Stimulated activated CD4-positive, alpha-beta T cell treated with anti-CD3 and anti-CD28 coated beads, TNF-alpha, amount 100 ng/mL, for 48 hours (primary cell): ENCODE measurements at places on chromosomes 7 and 10.

GRCh38 chr10:5584895-5585516, 60.2 kb downstream of the CALML3 start:
- DNase-seq: no peak

DNA sequence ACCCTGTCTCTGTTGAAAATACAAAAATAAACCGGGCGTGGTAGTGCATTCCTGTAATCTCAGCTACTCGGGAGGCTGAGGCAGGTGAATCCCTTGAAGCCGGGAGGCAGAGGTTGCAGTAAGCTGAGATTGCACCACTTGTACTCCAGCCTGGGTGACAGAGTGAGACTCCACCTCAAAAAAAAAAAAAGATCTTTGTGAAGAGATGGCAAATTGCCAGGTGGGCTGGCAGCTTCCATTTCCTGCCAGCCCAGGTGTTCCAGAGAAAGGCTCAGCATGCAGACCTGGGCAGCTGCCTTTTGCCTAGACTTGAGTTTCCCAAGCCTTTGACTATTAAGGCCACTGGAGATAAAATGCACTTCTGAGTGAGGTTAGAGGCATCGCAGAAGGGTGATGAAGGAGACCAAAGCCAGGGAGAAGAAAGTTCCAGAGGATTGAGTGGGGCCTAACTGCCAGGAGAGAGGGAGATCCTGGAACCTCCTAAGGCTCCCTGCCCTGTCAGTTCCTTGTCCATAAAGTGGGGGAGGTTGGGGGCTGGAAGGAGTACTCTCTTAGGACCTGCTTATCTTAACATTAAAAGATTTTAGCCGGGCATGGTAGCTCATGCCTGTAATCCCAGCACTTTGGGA, 10.0 kb upstream of the DDIT4 start:
- no peak for DNase-seq

- DNase-seq: no peak
These were observed 16.2 kb upstream of the NME8 start for GRCh38 chr7:37832194-37832593.

DNA sequence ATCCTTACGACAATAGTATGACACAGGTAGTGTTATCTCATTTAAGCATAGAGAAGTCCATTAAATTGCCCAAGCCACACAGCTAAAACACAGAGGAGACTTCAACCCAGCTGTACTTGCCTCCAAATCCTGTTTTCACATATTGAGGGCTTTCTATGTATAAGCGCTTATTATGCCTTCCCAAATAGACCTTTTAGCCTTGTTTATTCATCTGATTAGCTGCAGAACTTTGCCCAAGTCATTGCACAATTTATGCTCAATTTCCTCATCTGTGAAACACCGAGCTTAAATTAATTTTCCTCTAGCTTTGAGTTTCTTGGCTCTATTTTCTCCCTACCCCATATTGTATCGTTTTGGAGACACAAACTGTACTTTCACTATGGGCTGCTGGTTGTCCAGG, 15.5 kb downstream of the NPS start:
- DNase-seq: no peak

- DNase-seq: no peak
These were observed 28.7 kb upstream of the ADARB2 start for GRCh38 chr10:1766049-1766448.

- no peak for DNase-seq
These were observed 469.9 kb downstream of the CCSER2 start for GRCh38 chr10:84798312-84798711.

DNA sequence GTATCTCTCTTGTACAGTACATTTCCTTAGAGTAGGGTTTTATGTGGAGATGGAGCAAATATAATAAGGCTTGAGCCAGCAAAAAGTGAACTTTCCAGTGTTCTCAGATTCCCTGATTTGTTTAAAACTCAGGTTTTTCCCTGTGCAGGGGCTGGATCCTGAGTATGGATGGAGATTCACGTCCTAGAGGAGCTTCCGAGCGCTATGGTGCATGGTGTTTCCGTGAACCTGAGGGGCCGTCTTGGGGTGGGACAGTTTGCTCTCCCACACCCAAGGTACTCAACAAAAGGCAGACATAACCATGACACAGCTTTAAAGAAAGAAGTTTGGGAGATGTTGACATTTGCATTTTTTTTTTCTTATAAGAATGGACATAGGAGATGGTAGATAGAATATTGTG, 122.5 kb downstream of the SEC23IP start:
- DNase-seq: no peak

GRCh38 chr7:774161-775109, 47.4 kb upstream of the PRKAR1B start:
- peak; percentile 57 for DNase-seq

- no peak for DNase-seq
These were observed 154.2 kb downstream of the GRID1 start for GRCh38 chr10:86212391-86212700.

DNA sequence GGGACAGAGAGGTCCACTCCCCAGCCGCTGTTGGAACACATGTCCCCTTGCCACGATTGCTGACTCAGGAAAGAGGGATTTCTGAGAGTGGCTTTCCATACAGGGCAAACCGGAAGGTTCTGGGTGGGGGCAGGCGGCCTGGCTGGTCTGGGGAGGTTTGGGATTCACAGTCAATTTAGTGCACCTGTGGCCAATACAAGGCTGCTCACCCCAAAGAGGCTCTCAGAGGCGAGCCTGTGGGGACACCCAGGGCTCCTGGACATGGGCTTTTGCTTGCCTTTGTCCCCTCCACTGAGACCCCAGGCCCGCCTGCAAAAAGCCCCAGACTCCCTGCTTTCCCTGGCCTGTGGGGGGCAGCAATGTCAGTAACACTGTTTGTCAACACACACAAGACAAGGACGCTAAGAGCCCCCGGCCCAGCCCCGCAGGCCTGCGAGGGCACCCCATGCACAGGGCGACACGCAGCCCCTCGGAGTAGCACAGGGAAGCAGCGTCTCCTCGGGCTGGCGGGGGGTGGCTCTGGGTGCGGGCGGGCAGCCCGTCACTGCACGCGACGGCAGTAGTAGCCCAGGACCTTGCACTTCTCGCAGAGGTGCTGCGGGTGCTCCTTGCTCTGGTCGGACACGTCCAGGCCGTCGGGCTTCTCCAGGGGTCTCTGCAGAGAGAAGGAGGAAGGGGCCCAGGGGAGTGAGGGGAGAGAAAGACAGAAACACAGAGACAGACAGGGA, 38.7 kb downstream of the PPIF start:
- no peak for DNase-seq

DNA sequence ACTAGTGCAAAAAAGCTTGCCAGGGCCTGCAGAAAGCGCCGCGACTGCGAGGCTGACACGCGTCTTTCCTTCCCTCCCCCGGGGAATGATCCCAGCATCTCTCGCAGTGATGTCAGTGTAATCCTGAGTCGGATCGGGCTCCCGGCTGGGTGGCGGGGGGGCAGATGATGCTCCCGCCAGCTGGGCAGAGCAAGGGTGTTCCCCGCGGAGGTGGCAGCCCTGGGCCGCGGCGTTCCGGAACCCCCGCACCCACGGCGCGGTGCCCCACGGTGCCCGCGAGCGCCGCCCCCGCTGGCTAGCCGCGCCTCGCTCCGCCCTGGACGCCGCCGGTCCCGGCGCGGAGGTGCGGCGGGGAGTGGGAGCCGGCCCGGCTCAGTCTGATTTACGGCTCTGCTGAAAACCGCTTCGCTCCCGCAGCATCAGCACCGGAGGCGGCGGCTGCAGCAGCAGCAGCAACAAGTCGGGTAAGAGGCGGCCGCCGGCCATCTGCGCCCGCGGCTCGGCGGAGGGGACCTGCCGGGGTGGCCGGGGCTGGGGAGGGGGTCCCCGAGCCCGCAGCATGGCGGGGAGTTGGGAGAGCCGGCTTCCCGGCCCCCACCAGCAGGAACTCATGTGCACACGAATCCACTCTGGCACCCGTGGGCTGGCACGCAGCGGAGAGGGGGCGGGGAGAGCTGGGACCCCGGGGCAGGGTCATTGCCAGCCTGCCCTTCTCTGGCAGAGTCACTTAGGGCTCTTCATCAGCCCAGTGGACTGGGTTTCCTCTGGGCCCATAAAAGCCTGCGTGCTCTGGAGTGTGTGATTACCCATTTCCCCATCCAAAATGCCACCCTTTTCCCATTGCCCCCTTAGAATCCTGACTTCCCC, at the start of gene ZNF365:
TSS of gene ZNF365 (plus strand) at position 375 of the 867 bp plus-strand sequence. CDS start 1,825 bp downstream, outside the sequence.
- DNase-seq: peak; percentile 40

DNA sequence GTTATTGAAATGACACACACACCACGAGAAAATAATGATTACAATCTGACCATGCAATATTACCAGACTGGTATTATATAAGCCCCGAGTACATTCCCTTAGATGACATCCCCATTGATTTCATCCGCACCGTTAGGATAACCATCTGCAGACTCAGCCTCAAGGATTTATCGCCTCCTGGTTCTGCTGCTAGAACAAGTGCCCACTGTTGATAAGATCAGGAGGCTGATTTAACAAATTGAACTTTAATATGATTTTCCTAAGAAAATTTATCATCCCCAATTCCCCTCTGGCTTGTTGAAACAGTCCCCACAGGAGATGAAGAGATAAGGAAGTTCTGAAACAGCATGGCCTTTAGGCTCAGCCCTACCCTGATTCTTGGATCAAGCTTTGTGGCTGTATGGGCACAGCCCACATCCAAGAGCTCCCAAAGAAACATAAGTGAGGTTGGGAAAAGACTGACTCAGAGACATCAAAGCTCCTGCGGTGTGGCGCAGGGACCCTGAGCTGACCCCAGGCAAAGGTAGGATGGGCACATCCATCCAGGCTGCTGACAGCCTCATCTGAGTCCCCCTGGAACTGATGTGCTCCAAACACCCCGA, 59.2 kb upstream of the CHCHD3 start:
- no peak for DNase-seq

- no peak for DNase-seq
These were observed 14.9 kb upstream of the MXI1 start for GRCh38 chr10:110192552-110192951.

GRCh38 chr7:134660242-134660785, 13.7 kb downstream of the BPGM start:
- no peak for DNase-seq

- no peak for DNase-seq
These were observed 131.0 kb downstream of the KAT6B start for GRCh38 chr10:74957285-74957961.

GRCh38 chr7:140607441-140607989, 33.1 kb downstream of the DENND2A start:
- DNase-seq: no peak

DNA sequence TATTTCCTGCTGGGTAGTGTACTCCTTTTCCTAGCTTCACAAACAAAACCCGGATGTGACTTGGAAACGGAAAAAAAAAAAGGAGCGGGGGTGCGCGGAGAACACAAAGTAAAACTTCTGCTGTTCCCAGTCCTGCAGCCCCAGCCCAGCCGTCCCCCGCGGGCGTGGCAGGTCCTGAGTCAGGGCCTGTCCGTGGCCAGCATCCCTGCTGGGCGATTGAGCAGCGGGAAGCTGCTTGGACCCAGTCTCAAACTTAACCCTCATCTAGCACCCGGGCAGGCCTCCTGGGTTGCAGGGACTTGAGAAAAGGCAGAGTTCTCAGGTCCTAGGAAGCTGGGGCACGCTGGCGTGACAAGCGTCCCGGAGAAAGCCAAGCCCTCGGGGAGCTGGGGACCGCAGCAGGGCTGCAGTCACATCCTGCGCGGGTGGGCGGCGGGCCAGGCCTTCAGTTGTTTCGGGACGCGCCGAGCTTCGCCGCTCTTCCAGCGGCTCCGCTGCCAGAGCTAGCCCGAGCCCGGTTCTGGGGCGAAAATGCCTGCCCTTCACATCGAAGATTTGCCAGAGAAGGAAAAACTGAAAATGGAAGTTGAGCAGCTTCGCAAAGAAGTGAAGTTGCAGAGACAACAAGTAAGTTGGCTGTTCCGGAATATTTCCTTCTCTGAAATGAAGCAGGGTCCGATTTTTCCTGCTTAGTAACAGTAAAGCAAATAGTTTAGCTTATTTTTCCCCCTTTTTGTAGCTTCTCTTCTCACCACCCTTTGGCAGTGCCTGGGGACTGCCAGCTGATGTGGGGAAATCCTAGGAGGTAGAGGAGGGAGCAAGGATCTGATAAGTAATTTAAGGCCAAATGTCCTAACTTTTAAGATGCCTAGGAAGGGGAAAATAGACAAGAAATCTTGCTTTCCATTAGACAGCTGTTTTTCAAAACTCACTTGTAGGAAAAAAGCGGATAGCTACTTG, at the start of gene GNG11:
TSS of gene GNG11 (plus strand) at position 129 of the 960 bp plus-strand sequence. CDS start at position 532, 403 bp downstream.
- DNase-seq: peak; percentile 1

DNA sequence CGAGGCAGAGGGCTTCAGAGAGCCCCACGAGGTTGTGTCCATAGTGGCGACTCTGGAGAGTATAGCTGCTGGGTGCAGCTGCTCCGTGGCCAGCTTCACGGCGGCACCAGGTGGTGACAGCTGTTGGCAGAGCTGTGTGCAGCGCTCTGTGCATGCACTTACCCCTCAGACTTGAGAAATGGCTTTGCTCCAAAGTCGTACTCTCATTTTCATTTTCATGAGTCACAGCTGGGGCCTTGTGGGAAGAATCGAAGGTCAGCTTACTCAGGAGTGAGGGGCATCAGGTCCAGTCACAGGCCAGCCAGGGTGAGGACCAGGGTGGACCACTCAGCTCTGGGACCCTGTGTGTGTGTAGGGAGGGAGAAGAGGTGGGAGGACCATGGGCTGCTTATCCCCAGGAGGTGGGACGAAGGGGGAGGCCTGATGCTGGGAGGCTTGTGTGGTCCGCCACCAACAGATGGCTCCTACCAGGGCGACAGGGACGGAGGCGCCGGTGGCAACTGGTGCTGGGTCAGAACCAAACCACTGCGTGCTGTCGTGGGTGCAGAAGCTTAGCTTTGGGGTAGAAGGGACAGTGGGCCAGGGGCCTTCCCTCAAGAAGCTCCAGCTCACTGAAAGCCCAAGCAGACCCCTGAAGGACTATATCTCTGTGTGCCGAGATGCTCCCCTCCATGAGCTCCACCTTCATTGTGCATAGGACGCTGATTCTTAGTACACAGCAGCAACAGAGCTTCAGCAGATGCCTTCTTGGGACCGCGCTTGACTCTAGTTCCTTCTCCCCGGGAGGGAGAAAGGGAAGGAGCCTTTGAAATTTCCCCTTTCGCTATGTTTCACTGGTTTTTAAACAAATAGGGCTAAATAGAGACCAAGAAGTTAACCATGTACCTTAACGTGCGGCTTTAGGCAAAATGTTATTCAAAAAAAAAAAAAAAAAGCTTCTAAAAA, 225.0 kb downstream of the CELF2 start:
- no peak for DNase-seq

DNA sequence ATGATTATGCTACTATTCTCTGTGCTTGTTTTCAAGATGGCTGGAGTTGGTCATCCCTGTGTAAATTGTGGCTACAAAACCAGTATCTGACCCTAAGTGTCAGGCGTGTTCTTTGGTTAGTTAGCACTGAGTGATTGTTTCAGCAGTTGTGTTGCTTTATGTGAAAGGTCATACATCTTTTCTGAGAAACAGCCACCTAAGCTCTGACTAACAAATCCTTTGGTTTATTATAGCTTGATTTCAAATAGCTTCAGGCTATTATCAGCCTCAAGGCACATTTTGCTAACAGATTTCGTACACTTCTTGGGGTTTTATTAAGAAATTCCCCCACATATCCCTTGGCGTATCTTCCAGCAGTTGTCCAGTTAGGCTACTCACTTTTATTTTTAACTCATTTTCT, 4.8 kb upstream of the ADRB1 start:
- DNase-seq: no peak

GRCh38 chr7:95951997-95952795, 179.8 kb downstream of the DYNC1I1 start:
- DNase-seq: no peak
